Activated naive CD4-positive, alpha-beta T cell treated with anti-CD3 and anti-CD28 coated beads for 36 hours (primary cell): ENCODE measurements at places on chromosomes 6 and 20.

GRCh38 chr6:149216459-149216858 lies 101.1 kb upstream of the TAB2 start:
- DNase-seq = no peak
- peaks cover 19% of the 10 kb centered on the region for H3K4me1 ChIP-seq
- no peak overlapping the region for H3K4me3 ChIP-seq
- H3K27ac ChIP-seq = no peak overlapping the region
- H3K27me3 ChIP-seq = no peaks in the 10 kb centered on the region
- no peaks in the 10 kb centered on the region for H3K36me3 ChIP-seq

DNA sequence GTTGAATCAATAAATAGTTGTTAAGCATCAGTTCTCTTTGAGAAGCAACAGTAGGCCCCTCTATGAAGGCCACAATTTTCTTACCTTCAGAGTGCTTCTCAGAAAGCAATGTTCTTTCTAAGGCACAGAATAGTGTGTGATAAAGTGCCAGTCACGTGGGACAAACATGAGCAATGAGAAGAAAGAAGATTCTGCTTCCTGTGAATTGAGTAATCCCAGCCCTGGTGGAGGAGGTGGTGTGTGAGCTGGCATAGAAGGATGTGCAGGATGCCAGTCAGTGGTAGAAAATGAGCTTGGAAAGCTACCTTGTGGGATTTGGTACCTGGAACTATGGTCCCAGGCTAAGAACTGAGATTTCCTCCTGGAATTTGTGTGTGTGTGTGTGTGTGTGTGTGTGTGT lies 21.7 kb downstream of the KIZ start:
- no peaks in the 10 kb centered on the region for H3K4me1 ChIP-seq
- H3K27ac ChIP-seq = no peak overlapping the region
- H3K27me3 ChIP-seq = no peaks in the 10 kb centered on the region

DNA sequence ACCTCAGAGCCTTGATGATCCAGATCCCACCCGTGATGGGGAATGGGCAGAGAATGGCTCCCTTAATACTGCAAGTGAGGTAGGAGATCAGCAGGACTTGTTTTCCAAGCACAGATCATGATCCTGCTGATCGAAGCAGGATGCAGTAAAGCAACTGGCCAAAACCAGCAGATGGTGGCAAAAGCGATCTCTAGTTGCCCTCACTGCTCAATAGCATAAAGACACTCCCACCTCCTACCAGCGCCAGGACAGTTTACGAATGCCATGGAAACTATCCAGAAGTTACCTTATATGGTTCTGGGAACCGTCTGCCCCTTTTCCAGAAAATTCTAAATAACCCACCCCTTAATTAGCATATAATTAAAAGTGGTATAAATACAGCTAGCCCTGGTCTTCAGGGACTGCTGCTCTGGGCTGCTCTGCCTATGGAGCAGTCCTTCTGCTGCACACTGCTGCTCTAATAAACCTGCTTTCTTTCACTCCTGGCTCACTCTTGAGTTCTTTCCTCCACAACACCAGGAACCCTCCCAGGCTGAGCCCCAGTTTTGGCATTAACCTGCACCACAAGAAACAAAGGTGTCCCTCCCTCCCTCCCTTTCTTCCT lies 415.8 kb downstream of the PREX1 start:
- H3K27me3 ChIP-seq = no peaks in the 10 kb centered on the region
- H3K4me1 ChIP-seq = no peaks in the 10 kb centered on the region
- H3K27ac ChIP-seq = no peak overlapping the region
- H3K4me3 ChIP-seq = no peak overlapping the region
- no peak for DNase-seq

- H3K36me3 ChIP-seq = no peaks in the 10 kb centered on the region
- DNase-seq = no peak
- no peak overlapping the region for H3K4me3 ChIP-seq
- peaks cover 33% of the 10 kb centered on the region for H3K4me1 ChIP-seq
- no peaks in the 10 kb centered on the region for H3K27me3 ChIP-seq
Observed at GRCh38 chr20:57695012-57695411, 14.8 kb downstream of the PMEPA1 start.

DNA sequence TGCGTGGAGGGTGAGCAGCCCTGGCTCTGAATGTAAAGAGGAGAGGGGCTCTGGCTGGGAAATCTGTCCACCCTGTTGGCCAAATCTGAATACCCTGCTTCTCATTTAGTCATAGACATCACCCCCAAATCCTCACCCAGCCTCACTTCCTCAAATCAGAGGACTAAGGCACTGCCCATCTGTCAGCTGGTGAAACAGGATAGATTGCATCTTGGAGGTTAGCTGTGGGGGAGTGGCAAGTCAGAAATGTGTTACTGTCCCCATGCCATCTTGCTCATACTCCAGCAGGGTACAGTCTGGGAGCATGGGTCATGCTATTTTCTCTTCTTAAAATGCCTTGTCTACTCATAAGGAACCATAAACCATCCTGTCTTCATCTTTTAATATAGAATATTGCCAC lies 9.5 kb upstream of the DTNBP1 start:
- peaks cover 4% of the 10 kb centered on the region for H3K27me3 ChIP-seq
- H3K27ac ChIP-seq = no peak overlapping the region
- H3K36me3 ChIP-seq = no peaks in the 10 kb centered on the region
- no peak overlapping the region for H3K4me3 ChIP-seq
- no peak for DNase-seq

GRCh38 chr20:56187534-56188165 lies 60.9 kb upstream of the MC3R start:
- DNase-seq = no peak
- no peaks in the 10 kb centered on the region for H3K36me3 ChIP-seq
- no peak overlapping the region for H3K27ac ChIP-seq
- H3K27me3 ChIP-seq = no peaks in the 10 kb centered on the region
- H3K4me3 ChIP-seq = no peak overlapping the region

DNA sequence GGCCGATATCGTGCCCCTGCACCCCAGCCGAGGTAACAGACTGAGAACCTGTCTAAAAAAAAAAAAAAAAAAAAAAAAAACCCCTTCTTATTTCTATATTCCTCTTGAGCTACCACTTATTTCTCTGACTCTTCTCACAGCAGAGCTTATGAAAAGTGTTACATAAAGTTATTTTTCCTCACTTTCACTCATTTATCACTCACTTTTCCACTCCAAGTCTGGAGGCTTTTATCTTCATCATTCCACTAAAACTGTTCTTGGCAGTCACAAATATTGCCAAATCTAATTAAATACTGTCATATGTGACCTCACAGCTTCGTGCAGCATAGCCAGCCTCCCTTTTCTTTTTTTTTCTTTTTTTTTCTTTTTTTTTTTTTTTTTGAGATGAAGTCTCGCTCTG lies 131.2 kb downstream of the KLHL32 start:
- H3K36me3 ChIP-seq = no peaks in the 10 kb centered on the region
- H3K27me3 ChIP-seq = no peaks in the 10 kb centered on the region
- H3K4me1 ChIP-seq = peaks cover 2% of the 10 kb centered on the region
- no peak for DNase-seq

DNA sequence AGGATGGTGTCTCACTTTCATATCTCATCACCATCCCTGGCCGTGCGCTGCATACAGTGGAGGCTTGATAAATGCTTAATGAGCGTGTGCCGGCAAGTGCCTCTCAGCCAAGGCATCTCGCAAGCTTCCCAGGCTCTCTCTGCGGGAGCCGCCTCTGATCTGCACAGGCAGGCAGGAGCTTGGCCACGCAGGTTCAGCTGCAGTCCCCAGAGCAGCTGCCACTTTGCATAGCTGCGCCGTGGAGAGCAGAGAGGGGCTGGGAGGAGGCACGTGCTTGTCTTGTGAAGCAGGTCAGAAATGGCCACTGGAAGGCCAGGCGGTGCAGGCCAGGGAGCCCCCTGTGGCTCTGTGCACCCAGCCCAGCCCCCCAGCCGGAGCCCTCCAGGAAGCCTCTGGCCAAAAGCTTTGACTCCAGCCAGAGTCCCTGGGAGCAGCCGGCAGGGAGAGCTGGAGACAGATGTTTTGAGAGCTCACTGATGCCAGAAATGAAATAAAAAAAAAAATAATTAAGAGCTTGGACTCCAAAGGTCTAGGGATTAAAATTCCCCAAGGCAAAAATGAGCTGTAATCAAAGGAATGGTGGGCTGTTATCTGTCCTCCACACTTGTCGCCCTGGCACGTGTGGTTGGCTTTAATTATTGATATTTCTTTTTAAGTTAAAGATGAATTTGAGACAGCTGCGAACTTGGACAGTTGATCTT lies 377.0 kb downstream of the CDH4 start:
- no peak for DNase-seq
- no peaks in the 10 kb centered on the region for H3K36me3 ChIP-seq
- H3K4me3 ChIP-seq = no peak overlapping the region
